ENCODE measurements at places on chromosomes 4 and X.
A peak's percentile ranks its signal among the peaks of the same experiment; 100 is the strongest.

GRCh38 chr4:89929425-89930159 is 34.9 kb downstream of the MMRN1 start:
- DNase-seq, result no peak

- DNase-seq, result no peak
Observed at GRCh38 chr4:183639291-183639690, 19.7 kb downstream of the RWDD4 start.

- no peak for DNase-seq
Observed at GRCh38 chr4:139501527-139501926, 47.6 kb downstream of the RAB33B start.

GRCh38 chr4:153603835-153604234 is 80.2 kb upstream of the TLR2 start:
- DNase-seq, result no peak

- no peak for DNase-seq
Observed at GRCh38 chrX:16188687-16189086, 21.4 kb downstream of the MAGEB17 start.

DNA sequence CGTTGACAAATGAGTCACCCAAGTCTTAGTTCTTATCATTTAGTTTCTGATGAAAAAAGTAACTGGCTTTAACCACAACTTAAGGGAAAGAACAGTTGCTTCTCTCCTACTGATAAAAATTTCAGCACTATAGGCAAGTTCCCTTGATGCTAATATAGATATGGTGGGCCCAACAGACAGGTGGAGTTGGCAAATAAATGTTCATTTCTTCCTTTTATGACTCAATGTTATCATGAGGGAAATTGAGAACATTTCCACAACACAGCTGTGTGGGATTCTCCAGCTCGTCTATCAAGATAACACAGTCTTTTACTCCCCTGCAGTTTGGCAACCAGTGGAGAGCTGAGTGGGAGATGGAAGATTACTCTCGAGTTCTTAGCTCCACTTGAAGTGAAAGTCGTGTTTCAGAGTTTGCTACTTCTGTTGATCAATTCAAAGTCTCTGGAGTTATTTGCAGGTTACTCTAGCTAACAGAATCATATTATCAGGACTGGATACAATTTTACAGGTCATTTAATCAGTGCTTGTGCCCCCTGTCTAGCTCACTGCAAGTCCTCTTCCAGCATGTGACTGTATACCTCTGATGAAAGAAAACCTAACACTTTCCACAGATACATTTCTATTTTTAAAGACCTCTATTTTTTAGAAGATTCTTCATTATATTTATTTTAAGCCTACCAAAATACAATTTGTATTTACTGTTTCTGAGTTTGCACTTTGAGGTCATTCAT is 270.6 kb upstream of the GK2 start:
- DNase-seq, result no peak

- peak; percentile 54 for DNase-seq
Observed at GRCh38 chr4:117610706-117611308, 423.5 kb upstream of the NDST3 start.

DNA sequence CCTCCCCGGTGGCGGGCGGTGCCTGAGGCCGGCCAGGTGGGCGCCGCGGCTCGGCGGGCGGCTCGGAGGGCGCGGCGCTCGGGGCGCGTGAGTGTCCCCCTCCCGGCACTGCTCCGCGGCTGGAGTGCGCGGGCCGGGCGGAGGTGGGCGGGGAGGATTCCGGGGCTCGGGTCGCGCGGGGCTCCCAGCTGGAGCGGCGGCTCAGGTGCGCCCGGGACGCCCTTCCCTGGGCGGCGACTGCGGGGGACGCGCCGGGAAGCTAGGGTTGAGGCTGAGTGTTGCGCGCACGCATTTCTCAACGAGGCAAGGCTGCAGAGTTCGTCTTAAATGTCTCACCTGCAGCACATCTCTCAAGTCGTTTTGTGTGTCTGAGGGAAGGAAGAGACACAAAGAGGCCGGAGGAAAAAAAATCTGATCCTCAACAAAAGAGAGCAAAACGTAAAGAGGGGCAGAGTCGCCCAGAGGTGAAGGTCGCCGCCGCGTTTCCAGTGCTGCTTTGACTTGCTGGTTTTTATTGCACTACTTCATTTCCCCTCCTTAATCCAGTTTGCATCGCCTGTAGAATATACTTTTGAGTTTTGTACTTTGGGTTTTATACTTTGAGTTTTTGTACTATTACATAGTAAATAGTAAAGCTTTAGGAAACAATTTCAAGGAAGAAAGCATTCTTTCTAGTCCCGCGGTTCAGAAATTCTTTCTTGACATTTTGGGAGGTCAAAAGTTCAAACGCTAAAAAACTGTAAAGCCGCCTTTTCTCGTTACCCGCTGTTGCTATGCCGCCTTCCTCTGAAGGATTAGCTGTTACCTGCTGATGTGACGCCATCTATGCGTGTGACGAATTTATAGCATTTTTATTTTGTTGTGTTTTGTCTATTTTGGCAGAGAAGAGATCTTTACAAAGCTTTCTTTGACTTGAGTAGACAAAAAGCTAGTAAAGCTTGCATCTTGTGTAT is 106.5 kb upstream of the STOX2 start:
- peak; percentile 64 for DNase-seq

DNA sequence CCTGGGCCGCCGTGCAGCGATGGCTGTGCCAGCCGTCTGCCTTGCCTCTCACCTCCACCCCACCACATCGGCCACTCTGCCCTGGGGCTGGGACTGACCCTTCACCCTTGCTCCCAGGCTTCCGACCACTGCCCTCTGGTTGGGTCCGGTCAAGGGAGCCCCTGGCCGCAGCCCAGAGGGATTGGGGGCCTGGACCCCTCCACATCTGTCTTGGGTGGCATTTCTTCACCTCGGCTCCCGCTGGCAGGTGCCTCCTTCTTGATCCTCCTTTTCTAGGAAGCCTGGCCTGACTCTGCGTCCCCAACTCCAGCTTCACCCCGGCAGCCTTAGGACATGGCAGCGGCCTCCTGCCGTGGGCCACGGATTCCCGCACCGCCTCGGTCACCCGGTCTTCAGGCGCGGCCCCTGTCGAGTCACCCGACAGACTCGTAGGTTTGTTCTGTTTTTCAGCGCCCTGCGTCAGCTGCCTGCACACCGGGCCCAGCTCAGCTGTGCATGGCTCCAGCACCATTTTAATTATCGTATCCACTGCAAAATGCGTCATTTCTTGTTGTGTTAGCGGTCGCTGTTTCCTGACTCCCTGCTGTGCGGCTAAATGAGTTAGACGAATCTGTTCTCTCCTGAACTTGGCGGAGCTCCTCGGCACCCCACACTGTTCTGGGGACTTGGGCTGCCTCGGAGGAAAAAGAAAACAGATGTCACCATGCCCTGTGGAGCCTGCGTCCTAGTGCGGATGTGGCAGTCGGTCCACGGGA is 124.0 kb downstream of the FAM53A start:
- no peak for DNase-seq

DNA sequence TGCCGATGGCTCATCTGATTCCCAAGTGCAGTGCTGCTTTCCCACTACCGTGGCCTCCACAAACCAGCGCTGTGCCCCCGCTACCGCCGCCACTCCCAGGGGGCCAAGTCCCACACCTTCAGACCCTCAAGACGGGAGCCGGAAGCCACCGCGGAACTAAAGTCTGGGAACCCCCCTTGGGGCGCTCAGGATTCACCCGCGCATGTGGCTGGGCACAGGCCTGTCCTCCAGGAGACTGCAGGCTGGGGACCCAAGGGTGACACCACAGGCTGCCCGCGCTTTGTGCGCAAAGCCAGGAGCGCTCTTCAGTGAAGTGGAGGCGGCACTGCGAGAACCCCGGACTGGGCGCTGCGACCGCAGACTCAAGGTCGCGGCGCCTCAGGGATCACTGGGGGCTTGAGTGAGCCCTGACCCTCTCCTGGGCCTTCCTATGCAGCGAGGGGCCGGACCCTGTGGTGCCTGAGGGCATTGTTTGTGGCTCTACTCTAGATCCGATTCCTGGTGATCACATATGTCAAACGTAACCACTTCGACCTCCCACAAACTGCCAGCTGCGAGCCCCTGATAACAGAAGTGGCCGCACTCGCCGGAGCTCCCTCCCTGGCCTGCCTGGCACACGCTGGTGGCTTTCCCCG is 20.4 kb upstream of the TBC1D14 start:
- DNase-seq, result no peak

DNA sequence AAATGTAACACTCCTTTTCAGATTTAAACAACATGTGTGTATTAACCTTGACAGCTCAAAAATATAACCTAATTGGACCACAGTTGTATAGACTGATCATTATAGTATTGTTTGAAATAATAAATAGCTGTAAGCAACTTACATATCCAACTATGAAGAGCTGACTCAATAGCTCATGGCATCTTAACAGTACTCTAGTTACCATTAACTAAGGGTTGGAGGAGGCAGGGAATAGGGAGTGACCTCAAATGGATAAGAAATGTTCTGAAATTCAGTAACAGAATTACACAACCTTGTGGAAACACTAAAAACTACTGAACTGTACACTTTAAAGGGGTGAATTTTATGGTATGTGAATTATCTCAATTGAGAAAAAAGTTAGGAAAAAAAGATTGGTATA is 136.5 kb upstream of the CPEB2 start:
- DNase-seq, result no peak

DNA sequence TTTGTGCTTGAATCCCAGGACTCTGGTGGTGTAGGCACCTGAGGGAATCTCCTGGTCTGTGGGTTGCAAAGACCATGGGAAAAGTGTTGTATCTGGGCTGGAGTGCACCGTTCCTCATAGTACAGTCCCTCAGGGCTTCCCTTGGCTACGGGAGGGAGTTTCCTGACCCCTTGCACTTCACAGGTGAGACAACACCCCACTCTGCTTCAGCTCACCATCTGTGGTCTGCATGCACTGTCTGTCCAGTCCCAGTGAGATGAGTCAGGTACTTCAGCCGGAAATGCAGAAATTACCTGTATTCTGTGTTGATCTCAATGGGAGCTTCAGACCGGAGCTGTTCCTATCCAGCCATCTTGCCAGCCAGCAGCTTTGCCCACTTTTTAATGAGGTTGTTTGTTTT is 353.0 kb upstream of the IRS4 start:
- no peak for DNase-seq

DNA sequence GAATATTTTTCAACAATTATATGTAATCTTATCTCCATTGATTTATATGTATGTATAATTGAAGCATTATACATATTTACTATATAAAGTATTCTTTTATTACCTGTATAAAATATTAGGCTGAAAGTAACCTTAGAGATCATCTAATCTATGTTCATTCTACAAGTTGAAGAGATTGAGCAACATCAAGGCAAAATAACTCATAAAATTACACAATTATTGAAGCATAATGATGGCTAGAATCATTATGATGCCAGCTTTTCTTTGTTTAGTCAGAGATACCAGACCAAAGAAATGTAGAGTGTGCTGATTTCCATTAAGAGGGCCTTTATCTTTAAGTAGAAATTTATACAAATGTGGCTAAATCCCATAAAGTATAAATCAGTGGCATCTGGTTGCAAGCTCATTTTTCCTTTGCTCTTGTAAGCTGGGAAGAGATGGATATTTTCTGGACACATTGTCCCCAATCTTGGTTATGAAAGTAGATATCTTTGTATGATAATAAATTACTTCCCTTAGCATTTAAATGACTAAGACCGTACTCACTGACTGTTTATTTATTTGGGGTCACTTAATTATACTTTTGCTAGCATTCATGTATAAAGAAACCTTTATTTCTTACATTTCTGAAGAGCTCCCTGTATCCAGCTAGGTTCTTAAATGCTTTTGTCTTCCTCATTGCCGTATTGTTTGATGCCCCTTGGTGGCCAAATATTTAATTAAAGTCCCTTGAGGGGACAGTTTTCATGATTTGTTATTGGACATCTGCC is 339.8 kb downstream of the PCDH7 start:
- no peak for DNase-seq

DNA sequence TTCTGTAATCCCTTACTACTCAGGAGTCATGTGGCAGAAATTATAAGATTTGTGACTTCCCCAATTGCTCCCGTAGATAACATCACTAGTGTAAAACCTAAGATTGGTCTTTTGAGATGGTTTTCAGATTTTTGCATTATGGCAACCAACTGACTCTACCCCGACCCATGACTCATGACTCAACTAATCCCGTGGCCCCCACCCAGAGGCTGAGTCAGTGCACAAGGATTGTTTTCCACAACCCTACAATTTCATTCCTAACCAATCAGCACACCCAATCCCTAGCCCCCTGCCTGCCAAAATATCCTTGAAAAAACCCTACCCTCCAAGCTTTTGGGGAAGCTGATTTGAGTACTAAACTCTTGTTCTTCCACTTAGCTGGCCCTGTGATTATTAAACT is 109.4 kb upstream of the FAM9C start:
- DNase-seq, result no peak

GRCh38 chr4:176988226-176988625 is 195.5 kb upstream of the VEGFC start:
- peak; percentile 65 for DNase-seq

- DNase-seq, result no peak
Observed at GRCh38 chr4:147737623-147738022, 5.7 kb downstream of the ARHGAP10 start.

- DNase-seq, result peak; percentile 87
Observed at GRCh38 chrX:103533511-103534216, 14.4 kb upstream of the RAB40A start.
